ENCODE measurements at places on chromosomes 5 and 9. TPM values are rescaled to one million over a fixed set of nuclear protein-coding genes. Genes with fewer than 3 reads are reported as not detected.

ORM2 gene
- total RNA-seq: 1.6 TPM

CFAP90 gene
- 0.33 TPM for total RNA-seq

- peak overlapping the region; percentile 82 for H3K4me3 ChIP-seq
- peak overlapping the region; percentile 97 for H3K27ac ChIP-seq
- no peak for DNase-seq
Measured at GRCh38 chr9:32525709-32526030, 326 bp downstream of the RIGI start.

- H3K36me3 ChIP-seq: no peaks in the 10 kb centered on the region
- no peak for DNase-seq
- no peak overlapping the region for H3K27ac ChIP-seq
- H3K4me1 ChIP-seq: peaks cover 22% of the 10 kb centered on the region
Measured at GRCh38 chr5:158276692-158277091, 417.7 kb upstream of the CLINT1 start.

DNA sequence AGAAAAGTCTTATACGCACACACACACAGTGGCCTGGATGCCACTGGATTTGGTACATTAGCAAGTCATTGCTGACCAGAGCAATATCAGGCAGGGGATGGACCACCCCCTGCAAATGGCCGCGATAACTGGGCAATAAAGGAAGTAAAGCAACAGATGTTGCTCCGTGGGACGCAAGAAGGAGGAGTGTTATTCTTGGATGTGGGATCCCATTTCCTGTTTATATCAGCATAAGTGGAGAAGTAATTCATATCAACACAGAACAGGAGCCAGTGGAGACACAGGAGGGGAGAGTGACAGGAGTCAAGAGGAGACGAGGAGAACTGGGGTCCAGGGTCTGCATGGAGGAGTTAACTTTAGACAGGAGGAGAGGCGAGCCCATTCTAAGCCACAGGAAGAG, 18.4 kb downstream of the RUFY1 start:
- no peaks in the 10 kb centered on the region for H3K4me1 ChIP-seq
- H3K27ac ChIP-seq: no peak overlapping the region
- H3K27me3 ChIP-seq: no peaks in the 10 kb centered on the region
- DNase-seq: no peak

NUTM2F gene
- total RNA-seq: 0.55 TPM

DNA sequence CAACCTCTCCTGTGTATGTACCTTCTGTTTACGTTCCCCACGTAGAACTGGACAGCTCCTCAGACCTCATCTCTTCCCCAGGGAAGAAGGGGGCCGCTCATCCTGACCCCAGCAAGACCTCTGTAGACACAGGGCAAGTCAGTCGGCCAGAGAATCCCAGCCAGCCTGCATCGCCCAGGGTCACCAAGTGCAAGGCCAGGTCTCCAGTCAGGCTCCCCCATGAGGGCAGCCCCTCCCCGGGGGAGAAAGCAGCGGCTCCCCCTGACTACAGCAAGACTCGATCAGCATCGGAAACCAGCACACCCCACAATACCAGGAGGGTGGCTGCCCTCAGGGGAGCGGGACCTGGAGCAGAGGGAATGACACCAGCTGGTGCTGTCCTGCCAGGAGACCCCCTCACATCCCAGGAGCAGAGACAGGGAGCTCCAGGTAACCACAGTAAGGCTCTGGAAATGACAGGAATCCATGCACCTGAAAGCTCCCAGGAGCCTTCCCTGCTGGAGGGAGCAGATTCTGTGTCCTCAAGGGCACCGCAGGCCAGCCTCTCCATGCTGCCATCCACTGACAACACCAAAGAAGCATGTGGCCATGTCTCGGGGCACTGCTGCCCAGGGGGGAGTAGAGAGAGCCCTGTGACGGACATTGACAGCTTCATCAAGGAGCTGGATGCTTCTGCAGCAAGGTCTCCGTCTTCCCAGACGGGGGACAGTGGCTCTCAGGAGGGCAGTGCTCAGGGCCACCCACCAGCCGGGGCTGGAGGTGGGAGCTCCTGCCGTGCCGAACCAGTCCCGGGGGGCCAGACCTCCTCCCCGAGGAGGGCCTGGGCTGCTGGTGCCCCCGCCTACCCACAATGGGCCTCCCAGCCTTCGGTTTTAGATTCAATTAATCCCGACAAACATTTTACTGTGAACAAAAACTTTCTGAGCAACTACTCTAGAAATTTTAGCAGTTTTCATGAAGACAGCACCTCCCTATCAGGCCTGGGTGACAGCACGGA, 86.7 kb downstream of the GOLPH3 start:
- no peaks in the 10 kb centered on the region for H3K36me3 ChIP-seq
- no peaks in the 10 kb centered on the region for H3K27me3 ChIP-seq
- no peak overlapping the region for H3K27ac ChIP-seq
- DNase-seq: no peak

- no peak overlapping the region for H3K27ac ChIP-seq
- no peaks in the 10 kb centered on the region for H3K36me3 ChIP-seq
- no peaks in the 10 kb centered on the region for H3K4me1 ChIP-seq
- no peaks in the 10 kb centered on the region for H3K27me3 ChIP-seq
Measured at GRCh38 chr9:107983762-107984161, 494.2 kb upstream of the KLF4 start.

DNA sequence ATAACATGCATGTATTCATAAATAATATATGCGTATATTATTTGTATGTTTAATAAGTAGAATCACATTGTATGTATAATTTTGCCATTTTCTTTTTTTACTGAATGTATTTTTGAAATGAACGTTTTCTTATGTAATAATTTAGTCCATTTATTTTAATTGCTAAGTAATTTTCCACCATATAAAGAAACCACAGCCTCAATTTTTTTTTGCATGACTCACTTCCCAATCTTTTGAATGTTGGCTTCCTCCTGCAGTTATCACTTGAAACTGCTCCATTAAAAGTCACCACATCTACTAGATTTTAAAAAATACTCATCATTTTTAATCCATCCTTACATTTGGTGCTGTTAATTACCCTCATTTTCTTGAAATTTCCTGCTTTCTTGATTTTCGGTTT, 363.3 kb upstream of the MEF2C start:
- no peak for DNase-seq
- no peaks in the 10 kb centered on the region for H3K27me3 ChIP-seq
- H3K36me3 ChIP-seq: no peaks in the 10 kb centered on the region

GRCh38 chr5:179960204-179960831, 52.6 kb upstream of the TBC1D9B start:
- no peak overlapping the region for H3K4me3 ChIP-seq
- H3K4me1 ChIP-seq: no peaks in the 10 kb centered on the region
- H3K27ac ChIP-seq: no peak overlapping the region
- H3K36me3 ChIP-seq: peaks cover 21% of the 10 kb centered on the region
- H3K27me3 ChIP-seq: no peaks in the 10 kb centered on the region

GRCh38 chr5:153067869-153068268, 422.6 kb upstream of the GRIA1 start:
- no peaks in the 10 kb centered on the region for H3K27me3 ChIP-seq
- H3K4me1 ChIP-seq: peaks cover 9% of the 10 kb centered on the region
- no peak overlapping the region for H3K27ac ChIP-seq
- no peaks in the 10 kb centered on the region for H3K36me3 ChIP-seq
- no peak overlapping the region for H3K4me3 ChIP-seq

DNA sequence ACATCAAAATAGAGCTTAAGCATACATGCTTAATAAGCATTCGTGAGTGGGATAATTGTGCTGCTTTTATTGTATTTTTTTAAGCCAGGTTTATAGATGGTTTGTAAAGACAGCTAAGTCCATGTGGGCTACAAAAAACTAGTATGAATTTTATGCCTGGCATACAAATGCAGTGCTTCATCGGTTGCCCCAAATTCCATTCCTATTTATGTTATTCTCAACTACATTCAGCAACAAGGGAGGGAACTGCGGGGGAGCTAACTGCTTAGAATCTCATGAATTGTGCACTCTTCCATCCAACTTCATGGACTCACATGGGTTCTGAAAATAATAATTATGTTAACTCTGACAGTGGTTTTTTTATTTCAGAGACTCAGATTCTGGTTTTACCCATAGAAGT, 199.2 kb downstream of the FAM170A start:
- H3K27ac ChIP-seq: no peak overlapping the region
- no peak for DNase-seq
- no peak overlapping the region for H3K4me3 ChIP-seq
- no peaks in the 10 kb centered on the region for H3K27me3 ChIP-seq
- no peaks in the 10 kb centered on the region for H3K36me3 ChIP-seq
- no peaks in the 10 kb centered on the region for H3K4me1 ChIP-seq

LCN1 gene
- not detected for total RNA-seq

GRCh38 chr5:76457674-76458485, 54.8 kb downstream of the IQGAP2 start:
- peak overlapping the region; percentile 80 for H3K27ac ChIP-seq
- no peak overlapping the region for H3K4me3 ChIP-seq
- H3K27me3 ChIP-seq: no peaks in the 10 kb centered on the region

TJP2 gene
- 155 TPM for total RNA-seq

ATG10 gene
- total RNA-seq: 11.1 TPM

- peaks cover 8% of the 10 kb centered on the region for H3K4me1 ChIP-seq
- H3K27ac ChIP-seq: no peak overlapping the region
- H3K4me3 ChIP-seq: no peak overlapping the region
- H3K27me3 ChIP-seq: peaks cover 24% of the 10 kb centered on the region
- no peak for DNase-seq
- peaks cover 4% of the 10 kb centered on the region for H3K36me3 ChIP-seq
Measured at GRCh38 chr5:65149827-65150226, 331.9 kb downstream of the ADAMTS6 start.

GRCh38 chr9:93589688-93590087, 13.3 kb downstream of the PHF2 start:
- no peak for DNase-seq
- H3K27ac ChIP-seq: peak overlapping the region; percentile 54
- peaks cover 34% of the 10 kb centered on the region for H3K4me1 ChIP-seq
- no peak overlapping the region for H3K4me3 ChIP-seq
- H3K27me3 ChIP-seq: no peaks in the 10 kb centered on the region

DNA sequence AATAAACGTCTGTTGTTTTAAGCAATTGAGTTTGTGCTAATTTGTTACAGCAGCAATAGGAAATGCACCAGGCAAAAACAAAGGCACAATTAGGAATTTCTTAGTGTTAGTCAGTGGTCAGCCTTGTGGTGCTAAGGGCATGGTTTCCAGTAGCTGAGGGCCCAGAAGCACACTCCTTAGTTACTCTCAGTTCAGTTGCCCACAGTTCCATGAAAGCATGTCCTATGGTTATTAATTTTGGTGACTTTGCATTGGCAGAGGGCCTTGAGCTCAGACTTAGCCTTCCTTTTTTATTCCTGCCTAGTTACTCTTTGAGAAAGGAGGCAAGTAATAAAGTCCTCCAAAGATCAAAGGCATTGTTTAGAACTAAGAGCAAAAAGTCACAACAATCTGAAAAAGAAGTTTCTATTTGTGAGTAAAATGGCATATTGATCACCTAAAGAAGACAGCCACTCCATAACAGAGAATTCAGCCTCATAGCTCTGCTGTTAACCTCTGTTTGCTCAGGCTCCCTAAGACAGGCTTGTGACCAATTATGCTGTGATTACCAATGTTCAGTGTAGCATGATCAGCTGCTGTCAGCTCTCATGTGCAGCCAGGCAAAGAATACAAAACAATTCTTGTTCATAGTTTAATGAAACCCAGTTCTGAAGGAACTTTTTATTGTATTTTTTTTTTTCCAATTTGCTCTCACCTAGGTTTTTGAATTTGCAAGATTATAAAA, 57.0 kb upstream of the MROH2B start:
- DNase-seq: no peak
- H3K36me3 ChIP-seq: peaks cover under 1% of the 10 kb centered on the region
- H3K27ac ChIP-seq: no peak overlapping the region
- H3K27me3 ChIP-seq: no peaks in the 10 kb centered on the region
- peaks cover 9% of the 10 kb centered on the region for H3K4me1 ChIP-seq

SLC6A19 gene
- total RNA-seq: not detected

- no peak overlapping the region for H3K27ac ChIP-seq
- no peaks in the 10 kb centered on the region for H3K27me3 ChIP-seq
- H3K4me3 ChIP-seq: no peak overlapping the region
- peak; percentile 12 for DNase-seq
- H3K4me1 ChIP-seq: peaks cover 4% of the 10 kb centered on the region
Measured at GRCh38 chr9:85610074-85610860, 131.5 kb downstream of the AGTPBP1 start.

- no peak overlapping the region for H3K4me3 ChIP-seq
- H3K27ac ChIP-seq: no peak overlapping the region
- peaks cover 21% of the 10 kb centered on the region for H3K4me1 ChIP-seq
- H3K36me3 ChIP-seq: no peaks in the 10 kb centered on the region
Measured at GRCh38 chr5:175847503-175847902, 23.9 kb upstream of the CPLX2 start.

GRCh38 chr5:115778417-115778816, 38.0 kb downstream of the CDO1 start:
- H3K4me1 ChIP-seq: no peaks in the 10 kb centered on the region
- no peaks in the 10 kb centered on the region for H3K36me3 ChIP-seq
- DNase-seq: no peak
- no peak overlapping the region for H3K4me3 ChIP-seq
- H3K27ac ChIP-seq: no peak overlapping the region
- H3K27me3 ChIP-seq: no peaks in the 10 kb centered on the region

GRCh38 chr5:135376961-135377624, 21.9 kb downstream of the MACROH2A1 start:
- no peak overlapping the region for H3K4me3 ChIP-seq
- no peaks in the 10 kb centered on the region for H3K27me3 ChIP-seq
- no peak for DNase-seq
- H3K27ac ChIP-seq: 0 out of 2 replicates have a peak overlapping the region, but pooled peaks have one; percentile 12

GRCh38 chr9:99907208-99907532, 716 bp downstream of the STX17 start:
- no peak for DNase-seq
- H3K4me3 ChIP-seq: peak overlapping the region; percentile 90
- H3K27me3 ChIP-seq: peaks cover 5% of the 10 kb centered on the region
- peaks cover 31% of the 10 kb centered on the region for H3K4me1 ChIP-seq
- no peaks in the 10 kb centered on the region for H3K36me3 ChIP-seq
- peak overlapping the region; percentile 57 for H3K27ac ChIP-seq

- peaks cover 25% of the 10 kb centered on the region for H3K4me1 ChIP-seq
- peaks cover 81% of the 10 kb centered on the region for H3K36me3 ChIP-seq
- H3K27ac ChIP-seq: peak overlapping the region; percentile 98
- H3K4me3 ChIP-seq: 0 out of 2 replicates have a peak overlapping the region, but pooled peaks have one; percentile 7
Measured at GRCh38 chr5:31453522-31453921, 78.4 kb downstream of the DROSHA start.

GRCh38 chr5:127820910-127821553, 117.8 kb downstream of the CCDC192 start:
- no peaks in the 10 kb centered on the region for H3K36me3 ChIP-seq
- no peak overlapping the region for H3K4me3 ChIP-seq
- no peak for DNase-seq
- no peak overlapping the region for H3K27ac ChIP-seq
- peaks cover 19% of the 10 kb centered on the region for H3K4me1 ChIP-seq

DNA sequence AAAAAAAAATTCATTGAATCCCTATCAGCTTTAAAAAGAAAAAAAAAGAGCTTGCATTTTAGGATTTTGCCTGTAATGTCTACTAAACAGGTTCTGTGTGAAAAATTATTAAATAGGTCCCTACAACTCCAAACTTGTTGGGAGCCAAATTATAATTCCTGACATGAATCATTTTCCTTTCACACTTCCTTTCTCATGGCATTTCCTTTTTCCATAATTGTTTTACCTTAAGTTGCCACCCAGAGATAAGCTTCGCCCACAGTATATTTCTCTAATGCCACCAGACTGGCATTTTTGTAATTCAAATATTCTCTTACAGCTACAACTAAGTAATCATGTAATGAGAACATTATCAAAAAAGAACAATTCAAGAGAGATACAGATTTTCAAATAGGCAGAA, 348.8 kb downstream of the EFNA5 start:
- DNase-seq: no peak
- peaks cover 18% of the 10 kb centered on the region for H3K4me1 ChIP-seq
- H3K36me3 ChIP-seq: no peaks in the 10 kb centered on the region
- H3K27me3 ChIP-seq: no peaks in the 10 kb centered on the region
- H3K4me3 ChIP-seq: no peak overlapping the region
- no peak overlapping the region for H3K27ac ChIP-seq
